Left kidney (tissue), 8 donors: ENCODE measurements at places on chromosomes 1 and 21.

DNA sequence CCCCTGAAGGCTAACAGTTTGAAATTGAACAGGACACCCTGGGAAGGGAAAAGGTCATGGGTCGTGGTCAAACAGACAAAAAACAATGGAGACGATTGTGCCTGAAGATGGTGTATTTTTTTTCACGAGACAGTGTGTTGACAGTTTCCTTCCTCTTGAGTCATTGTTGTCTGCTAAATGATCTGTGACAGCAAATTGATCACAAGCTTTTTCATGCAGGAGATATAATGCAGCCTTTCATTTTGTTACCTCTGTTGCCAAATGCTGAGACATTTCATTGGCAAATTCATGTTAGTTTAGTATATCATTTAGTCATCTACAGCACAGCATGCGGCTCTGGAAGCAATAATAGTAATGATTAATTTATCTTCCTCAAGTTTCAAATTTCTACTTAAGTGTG lies 27.7 kb downstream of the UBE2U start:
- DNase-seq, result no peak

- no peak for DNase-seq
Observed at GRCh38 chr1:28718586-28719331, 18.0 kb upstream of the YTHDF2 start.

DNA sequence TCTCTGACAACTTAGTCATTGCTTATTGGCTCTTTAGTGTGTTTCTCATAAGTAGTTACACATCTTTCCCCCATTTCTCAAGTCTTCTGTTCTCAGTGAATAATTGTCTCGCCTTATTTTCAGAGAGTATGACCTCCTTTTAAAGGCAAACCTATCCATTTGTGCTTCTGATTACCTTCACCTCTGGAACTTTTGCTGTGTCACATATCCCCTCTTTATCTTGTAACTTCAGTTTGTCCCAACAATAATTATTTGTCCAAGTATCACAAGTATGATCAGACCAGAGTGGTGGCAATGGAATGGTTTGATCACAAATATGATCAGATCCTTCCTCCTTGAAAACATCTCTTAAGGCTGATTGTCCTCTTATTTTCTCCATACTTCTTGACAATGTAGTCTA lies 5.3 kb upstream of the MRPS21 start:
- no peak for DNase-seq

- DNase-seq, result no peak
Observed at GRCh38 chr1:220339581-220339980, 67.3 kb upstream of the RAB3GAP2 start.

DNA sequence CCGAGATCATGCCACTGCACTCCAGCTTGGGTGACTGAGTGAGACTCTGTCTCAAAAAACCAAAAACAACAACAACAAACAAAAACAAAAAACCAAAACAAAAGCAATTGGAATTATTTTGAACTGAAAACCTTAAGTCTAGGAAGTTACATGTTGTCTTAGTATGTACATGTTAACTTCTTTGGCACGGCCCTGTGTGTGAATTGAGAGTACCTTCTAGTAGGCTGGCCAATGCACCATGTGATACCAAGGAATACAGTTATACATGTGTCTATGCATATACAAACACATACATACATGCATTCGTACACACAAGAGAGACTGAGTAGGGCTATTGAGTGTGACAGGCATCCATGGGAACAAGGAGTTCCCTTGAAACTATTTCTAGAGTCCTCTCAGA lies 18.6 kb downstream of the TPTE start:
- DNase-seq, result no peak

DNA sequence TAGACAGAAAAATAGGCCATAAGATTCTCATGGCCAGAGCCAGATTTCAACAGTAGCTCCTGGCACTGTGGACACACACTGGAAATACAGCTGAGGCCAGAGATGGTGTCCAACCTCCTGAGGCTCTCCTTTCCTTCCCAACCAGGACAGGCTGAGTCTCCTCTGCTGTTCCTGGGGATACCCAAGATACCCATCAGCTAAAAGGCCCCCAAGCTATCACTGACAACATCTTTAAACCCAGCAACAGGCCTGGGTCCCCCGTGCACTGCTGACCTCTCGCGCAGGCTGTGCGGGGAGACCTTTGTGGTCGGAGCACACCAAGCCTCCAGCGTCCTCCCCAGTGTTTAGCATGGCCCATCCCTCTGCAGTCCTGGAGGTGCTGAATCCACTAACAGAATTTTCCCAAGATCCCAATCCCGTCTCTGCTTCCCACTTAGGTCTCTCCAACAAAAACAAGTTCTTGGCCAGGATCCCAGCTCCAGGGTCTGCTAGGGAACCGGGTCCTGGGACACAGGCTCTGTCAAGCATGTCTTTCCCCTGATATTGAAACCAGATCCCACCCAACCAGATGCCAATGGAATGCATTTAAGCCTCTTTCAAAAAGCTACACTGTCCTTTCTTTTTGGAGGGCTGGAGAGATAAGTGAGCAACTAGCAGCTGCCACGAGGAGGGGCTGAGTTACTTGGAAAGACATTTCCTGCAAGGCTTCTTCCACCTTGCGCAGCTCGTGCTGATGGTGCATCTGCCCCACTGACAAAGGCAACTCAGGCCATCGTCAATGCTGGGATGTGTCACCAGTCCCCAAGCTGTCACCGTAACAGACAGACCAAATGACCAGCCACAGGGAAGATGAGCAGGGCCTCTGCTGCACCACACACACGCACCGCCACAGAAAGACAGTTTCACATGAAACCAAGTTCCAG lies 73.2 kb downstream of the BCAR3 start:
- no peak for DNase-seq

- no peak for DNase-seq
Observed at GRCh38 chr1:88943241-88943640, 49.2 kb downstream of the KYAT3 start.

GRCh38 chr1:20184481-20184900 lies 1.4 kb upstream of the UBXN10 start:
- no peak for DNase-seq

- DNase-seq, result no peak
Observed at GRCh38 chr1:47417170-47418044, 1.3 kb downstream of the FOXE3 start.

GRCh38 chr1:157090196-157090647 lies 9.4 kb downstream of the ETV3L start:
- peak; percentile 79 for DNase-seq

DNA sequence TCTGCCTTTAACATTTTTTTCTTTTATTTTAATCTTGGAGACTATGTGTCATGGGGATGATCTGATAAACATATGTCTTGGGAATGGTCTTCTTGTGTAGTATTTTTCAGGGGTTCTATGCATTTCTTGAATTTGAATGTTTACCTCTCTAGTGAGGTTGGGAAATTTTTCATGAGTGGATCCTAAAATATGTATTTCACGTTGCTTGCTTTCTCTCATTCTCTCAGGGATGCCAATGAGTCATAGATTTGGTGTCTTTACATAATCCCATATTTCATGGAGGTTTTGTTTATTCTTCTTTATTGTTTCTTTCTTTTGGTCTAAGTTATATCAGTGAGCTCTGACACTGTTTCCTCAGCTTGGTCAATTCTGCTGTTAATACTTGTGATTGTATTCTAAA lies 1237.2 kb downstream of the PLA2G4A start:
- DNase-seq, result no peak

GRCh38 chr1:50350868-50351267 lies 72.4 kb downstream of the DMRTA2 start:
- no peak for DNase-seq

- DNase-seq, result no peak
Observed at GRCh38 chr1:89356658-89357400, 7.0 kb upstream of the GBP6 start.

- DNase-seq, result no peak
Observed at GRCh38 chr1:116163533-116163932, 52.3 kb downstream of the MAB21L3 start.

GRCh38 chr1:9557624-9558023 lies 18.4 kb downstream of the SLC25A33 start:
- DNase-seq, result no peak
